Hindlimb muscle (tissue), 1 donor: ENCODE measurements at places on chromosomes 12 and 14. TPM values are rescaled to one million over a fixed set of nuclear protein-coding genes. Genes with fewer than 3 reads are reported as not detected.

The HHIPL1 gene
- polyA plus RNA-seq = 1.5 TPM

The AQP6 gene
- 0.09 TPM for polyA plus RNA-seq

The ATG101 gene
- 22.0 TPM for polyA plus RNA-seq

The GPHN gene
- 12.4 TPM for polyA plus RNA-seq

The STON2 gene
- 20.5 TPM for polyA plus RNA-seq

The IL31 gene
- polyA plus RNA-seq = not detected

The SIRT4 gene
- polyA plus RNA-seq = 5.6 TPM

The KRT5 gene
- polyA plus RNA-seq = 12.2 TPM

The ANKRD33 gene
- polyA plus RNA-seq = not detected

The CCDC38 gene
- not detected for polyA plus RNA-seq

- DNase-seq = no peak
These were observed 200.7 kb downstream of the PCNX1 start for GRCh38 chr14:71107921-71108320.

DNA sequence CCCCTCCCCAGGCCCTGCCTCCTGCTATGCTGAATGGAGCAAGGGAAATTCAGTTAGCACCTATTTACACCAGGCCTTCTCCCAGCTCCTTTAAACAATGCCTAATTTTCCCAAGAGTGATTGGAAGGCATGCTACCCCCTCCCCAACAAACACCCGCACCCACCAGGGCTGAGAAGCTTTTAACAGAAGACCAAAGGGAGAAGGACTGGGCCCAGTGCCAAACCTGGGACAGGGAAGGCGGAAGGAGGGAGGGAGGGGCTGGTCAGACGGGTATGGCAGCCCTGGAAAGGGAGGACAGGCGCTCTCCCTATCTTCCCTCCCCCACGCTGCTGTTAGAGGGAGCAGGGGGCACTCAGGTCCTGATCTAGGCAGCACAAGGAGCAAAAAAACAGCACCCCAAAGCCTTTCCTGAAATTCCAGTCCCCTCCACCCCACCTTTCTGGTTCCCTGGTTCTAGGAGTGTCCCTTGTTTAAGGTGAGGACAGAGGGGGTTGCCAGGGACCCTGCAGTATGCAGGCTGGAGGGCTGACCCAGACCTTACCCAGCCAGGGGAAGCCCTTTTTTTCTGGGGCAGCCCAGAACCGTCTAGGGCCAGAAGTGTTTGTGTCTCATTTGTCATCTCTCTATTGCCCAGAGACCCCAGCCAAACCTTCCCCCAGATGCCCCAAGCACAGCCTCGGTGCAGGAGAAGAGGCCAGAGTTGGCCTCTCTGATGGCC lies 2.4 kb upstream of the KRT8 start:
- DNase-seq = no peak

DNA sequence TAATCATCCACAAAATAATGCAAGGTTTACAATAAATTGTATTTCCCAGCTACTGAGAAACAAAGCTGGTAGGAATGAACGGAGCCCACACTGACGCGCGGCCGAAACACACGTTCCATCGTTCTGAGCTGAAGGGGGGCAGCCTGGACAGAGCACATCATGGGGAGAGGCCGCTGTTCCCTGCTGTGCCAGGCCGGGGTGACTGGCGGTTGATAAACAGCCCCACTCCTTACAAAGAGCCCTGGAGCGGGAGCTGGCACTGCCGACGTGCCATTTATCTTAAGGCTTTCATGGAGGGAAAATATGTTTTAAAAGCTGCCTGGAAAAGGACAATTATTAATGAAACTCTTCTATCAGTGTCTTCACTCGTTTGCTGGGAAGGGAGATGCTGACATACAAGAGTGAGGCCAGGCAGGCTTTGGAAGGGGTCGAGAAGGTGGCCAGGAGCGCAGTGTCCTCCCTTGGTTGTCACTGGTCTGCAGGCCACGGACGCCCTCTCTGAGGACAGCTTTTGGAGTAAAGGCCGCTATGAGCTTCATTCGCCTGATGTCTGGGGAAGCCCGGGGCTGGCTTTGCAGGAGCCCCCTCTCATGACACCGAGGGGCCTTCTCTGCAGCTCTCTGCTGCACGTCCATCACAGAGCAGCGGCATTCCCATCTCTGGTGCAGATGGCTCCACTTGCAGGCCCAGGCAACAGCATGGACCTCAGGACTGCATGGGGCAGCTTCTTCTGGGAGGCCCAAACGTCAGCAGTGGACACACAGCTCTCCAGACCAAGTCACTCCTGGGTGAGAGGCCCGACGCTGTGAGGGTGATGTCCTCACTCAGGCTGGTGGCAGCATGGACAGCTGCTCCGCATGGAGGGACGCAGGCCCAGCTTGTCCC lies 355.3 kb upstream of the SFSWAP start:
- DNase-seq = no peak

DNA sequence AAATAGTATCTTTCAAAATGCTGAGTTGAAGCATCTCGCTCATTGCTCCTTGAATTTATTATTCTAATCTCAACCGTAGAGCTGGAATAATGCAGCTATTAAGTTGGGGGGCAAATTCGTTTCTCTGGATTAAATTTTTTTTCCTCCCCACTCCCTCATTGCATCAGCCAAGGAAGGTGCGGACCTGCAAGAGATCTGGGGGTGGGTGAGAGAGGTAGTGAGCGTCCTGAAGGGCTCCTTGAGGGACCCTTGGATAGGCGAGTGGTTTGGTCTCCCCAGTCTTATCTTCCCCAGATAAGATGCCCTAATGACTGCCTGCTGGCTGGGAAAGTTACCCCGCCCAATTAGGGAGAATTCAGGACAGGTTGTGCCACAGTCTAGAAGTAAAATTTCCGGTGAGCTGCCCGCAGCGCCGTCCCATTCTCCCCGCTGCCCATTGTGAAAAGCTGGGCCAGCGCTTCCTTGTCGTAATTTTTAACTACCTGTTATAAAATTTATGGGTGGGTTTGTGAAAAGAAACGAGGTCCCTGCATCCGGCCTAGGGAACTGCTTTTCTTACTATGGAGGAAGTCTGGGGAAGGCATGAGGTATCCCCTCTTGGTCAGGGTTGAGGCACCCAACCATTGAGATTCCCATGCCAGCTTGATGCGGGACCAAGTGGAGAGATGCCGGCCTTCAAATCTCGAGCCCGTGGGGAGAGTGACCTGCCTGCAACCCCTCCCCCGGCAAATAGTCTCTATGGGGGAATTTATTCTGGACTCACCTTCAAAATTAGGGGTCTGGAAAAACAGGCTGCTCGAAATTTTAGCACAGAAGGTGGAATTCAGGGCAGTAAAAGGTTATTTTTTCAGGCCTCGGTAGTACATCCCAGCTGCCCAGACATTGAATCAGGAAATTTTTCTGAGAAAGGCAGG lies 6.5 kb downstream of the HOXC8 start:
- no peak for DNase-seq

DNA sequence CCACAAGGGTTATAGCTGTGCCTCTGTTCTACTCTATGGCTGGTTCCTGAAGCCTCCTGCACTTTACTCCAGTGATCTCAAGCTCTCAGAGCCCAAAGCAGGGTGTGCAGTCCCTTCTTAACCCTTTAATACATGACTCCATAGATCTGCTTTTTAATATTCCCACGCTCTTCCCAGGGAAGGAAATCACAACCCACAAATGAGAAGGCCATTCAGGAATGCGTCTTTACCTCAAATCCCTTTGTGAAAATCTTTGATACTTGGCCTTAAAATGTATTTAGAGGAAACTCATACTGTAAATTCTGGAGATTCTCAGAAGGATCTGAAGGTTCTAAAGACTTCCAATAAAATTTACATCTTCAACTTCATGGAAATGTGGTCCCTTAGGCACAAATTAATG lies 17.0 kb downstream of the NID2 start:
- no peak for DNase-seq

DNA sequence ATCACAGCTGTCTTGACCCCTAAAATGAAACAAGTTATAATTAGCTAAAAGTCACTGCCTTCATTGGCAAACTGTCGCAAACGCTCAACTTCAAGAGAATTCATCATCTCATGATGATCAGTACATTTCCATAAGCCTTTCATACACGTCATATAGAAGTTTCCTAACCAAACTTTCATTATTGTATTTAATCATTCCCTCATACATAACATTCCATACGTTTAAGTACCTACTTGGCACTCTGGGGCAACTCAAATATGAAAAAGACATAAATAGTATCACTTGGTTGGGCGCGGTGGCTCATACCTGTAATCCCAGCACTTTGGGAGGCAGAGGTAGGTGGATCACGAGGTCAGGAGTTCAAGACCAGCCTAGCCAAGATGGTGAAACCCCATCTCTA lies 12.4 kb upstream of the PPP2R5E start:
- no peak for DNase-seq

- DNase-seq = no peak
These were observed 1.1 kb upstream of the PRKAG1 start for GRCh38 chr12:49019443-49020324.

DNA sequence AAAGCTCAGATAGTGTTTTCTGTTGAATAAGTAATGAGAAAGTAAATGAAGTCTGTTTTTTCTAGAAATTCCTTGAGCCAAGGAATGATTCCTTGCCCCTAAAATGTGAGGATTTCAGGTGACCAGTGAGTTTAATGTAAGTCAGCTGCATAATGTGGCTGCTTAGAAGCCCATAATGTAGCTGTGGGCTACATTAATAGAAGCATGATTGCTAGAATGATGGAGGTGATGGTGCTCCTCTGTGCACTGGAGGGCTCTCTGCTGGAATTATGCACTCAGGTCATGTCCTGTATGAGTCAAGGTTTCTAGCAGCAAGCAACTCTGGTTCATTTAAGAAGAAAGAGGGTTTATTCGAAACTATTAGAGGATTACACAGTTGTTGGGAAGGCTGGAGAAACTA lies 19.6 kb upstream of the PWP1 start:
- DNase-seq = no peak

DNA sequence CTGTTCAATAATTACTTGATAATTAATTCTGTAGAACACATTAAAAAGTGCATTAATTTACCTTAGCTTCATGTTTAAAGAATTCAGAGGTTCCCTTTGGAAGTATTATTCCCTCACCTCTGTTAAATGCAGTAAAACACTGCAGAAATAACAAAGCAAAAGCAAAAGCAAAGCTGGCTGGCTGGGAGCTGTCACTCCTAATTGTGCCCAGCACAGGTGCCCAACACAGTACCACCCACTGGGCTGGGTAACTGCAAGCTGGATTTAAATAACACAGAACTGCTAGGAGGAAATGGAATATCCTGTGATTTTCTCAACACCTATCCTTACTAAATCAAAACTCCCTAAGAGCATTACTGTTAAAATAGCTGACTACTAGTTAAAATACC lies 72.6 kb downstream of the SLC2A13 start:
- DNase-seq = no peak

DNA sequence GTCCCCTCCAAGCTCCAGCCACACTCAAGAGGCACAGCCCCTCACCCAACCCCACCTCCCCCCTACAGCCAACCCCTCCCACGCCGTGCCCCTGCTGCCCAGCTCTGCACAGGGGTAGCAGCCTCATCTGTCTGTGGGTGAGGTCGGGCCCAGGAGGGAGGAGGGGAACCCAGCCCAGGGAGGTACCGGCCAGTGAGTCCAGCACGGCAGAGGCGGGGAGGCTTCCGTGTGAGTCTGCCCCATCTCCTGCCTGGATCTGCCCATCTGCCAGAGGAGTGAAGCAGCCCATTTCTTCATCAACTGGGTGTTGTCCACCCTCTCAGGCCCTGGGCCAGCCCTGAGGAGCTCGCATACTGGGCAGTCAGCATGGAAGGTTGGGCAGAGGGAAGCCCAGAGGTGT lies 54.2 kb downstream of the CCNK start:
- DNase-seq = no peak

- DNase-seq = no peak
These were observed 168.1 kb upstream of the DAAM1 start for GRCh38 chr14:59020382-59020781.
